CD4-positive, alpha-beta T cell treated with Interleukin-4 for 1 hour (primary cell): ENCODE measurements at places on chromosomes 1 and 21.

DNA sequence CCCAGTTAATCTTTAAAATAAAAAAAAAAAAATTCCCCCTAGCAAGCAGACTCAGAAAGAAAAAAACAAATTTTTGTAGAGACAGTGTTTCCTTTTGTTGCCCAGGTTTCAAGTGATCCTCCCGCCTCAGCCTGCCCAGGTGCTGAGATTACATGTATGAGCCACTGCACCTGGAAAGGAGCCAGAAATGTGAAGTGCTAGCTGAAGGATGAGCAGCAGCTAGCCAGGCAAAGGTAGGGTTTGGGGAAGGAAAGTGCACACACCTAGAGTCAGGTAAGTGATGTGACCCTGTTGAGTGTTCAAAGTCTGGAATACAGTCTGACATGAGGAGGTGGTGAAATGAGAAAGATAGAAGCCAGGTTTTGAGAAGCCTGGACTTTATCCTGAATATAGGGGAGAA lies 1.7 kb downstream of the AKR1A1 start:
- no peak for DNase-seq

GRCh38 chr1:223219318-223219635 lies 76.2 kb upstream of the TLR5 start:
- DNase-seq, result no peak

DNA sequence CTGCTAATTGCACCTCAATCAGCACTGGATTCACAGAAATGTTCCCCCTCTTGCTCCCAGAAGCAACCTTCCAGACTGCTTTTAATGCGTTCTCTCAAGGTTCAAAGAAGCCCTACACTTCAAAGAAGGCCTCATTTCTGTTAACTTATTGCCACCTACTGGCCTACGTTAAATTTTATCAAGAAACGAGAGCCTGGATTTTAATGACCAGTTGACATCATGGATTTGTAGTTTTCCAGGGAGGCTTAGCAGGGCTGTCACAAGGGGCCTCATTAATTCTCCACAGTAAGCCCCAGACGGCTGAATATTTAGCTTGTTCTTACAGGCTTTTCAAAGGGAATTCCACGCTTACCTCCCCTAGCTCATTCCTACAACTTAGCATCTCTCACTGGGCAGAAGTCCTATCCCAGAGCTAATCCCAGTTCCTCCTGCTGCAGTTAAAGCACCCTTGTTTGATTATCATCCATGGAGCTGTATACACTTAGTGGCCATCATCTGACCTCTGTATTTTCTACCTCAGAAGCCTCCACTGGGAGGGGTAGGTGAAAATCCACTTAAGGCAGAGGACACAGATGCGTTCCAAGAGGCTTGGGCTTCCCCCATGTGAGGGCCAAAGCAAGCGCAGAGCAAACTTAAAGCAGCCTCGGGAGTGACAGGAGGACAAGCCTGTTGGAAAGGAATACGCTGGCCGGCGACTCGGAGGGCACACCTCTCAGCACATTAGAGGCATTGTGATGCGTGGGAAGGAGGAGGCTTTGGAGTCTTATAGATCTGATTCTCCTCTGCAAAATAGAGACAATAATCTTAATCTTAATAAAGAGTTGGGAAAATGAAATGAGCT lies 32.2 kb upstream of the CYP4X1 start:
- DNase-seq, result no peak

- DNase-seq, result no peak
These were observed 31.2 kb downstream of the BATF3 start for GRCh38 chr1:212668477-212668876.

DNA sequence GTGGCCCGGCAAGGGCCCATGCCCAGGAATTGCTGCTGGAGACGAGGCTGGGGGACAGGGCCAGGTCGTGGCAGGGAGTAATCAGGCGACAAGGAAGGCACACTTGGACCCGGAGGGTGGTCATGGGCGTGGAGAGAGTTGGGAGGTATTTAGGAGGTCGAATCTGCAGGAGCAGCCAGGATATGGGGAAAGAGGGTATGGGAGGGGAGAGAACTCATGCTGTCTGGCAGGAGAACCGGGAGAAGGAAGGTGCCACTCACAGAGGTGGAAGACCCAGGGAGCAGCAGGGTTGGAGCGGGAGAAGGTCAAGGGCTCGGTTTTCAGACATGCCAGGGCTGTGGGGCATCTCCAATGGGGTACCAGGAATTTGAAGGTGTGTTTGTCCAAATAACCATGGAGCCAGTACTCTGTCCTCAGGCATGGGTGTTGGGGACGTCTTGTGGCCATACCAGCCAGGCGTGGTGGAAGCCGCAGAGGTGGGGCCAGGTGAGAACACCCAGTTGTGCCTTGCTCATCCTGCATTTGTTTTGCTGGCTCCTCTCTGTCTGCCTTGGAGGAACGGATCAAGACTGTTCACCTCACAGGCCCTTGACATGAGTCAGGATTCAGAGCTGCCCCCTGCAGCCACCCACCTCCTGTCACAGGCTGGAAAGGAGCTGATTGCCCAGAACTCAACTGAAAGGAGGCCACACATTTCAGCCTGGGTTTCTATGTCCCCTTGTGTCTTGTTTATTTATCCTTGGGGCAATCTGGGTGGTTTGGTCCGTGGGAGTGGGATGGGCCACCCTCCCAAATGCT lies 111.6 kb downstream of the SPSB1 start:
- DNase-seq, result no peak

DNA sequence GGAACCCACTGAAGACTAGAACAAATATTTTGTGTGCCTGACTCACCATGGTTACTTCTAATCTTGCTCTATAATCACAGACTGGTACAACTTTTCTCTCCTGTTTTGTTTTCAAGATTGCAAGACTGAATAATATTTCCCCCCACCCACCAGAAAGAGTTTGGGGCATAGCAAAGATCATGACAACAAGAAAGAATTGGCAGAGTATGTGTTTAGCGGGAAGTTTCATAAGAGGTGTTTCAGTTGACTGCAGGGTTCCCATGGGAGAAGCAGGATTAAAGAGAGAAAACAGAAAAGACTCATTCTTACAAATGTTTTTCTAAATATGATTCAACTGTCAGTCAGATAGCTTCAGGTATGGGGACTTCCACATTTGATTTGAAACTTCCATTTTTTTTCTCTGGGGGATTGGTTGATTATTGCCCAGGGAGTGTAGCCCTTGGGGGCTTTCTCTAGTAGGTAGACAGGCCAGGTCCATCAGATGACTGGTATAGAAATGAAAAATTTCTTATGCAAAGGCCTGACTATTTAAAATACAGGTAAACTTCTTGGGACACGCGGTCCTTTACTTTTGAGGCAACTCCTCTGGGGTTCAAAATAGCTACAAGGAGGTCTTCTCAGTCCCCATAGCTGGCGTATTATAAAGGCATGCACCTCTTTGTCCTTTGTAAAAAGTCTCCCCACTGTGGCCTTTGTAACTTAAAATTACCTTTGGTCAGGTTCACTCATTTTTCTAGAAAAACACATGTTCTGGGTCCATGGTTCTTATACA lies 13.9 kb downstream of the OR14I1 start:
- DNase-seq, result no peak

DNA sequence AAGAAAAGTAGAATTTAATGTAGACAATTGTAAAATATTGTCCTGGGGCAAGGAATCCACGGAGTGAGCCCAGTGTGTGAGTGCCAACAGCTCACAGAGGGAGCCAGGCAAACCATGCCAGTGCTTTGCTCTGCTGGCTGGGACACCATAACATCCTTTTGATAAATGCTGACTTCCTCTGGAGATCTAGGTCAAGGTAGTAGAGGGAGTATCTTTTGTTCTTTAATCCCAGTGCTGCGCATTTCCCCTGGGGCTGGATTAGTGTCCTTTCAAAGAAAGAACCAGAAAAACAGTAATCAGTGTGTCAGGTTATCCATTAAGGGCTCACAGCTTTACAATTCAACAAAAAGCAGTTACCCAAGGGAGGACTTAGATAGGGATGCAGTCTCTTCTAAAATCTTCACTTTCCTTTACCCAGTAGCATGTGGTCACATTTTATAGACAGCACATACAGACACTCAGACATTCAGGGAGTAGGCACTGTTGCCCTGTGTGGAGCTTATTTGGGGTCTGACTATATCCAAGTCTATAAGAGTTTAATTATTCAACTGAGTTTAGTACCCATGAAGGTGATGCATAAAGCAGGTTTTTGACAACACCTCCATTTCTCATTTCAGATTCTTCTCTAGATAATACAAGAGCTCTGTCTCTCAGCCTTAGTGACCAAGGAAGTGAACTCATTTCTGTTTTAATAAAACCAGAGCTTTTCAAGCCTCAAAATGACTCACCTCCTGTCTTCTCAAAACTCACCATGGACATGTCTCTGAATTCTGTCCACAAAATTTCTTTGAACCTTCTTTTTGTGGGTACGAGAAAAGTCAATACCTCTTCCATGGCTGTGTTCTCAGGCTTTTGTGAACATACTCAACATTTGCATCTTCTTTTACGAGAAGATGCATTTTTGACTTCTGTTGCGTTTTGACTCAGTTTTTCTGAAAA lies 215.3 kb downstream of the BRINP2 start:
- no peak for DNase-seq

DNA sequence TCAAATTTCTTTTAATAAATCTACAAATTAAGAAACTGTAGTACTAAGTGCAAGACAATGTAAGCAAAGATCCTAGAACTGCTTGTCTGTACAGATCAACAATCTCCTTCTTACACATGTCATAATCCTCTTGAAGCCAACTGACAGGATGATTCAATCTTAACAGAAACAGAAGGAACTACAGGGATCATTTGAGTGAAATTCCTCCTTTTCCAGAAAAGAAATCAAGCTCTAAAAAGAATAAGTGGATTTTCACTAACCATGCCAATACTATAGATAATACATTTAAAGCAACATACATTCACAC lies 53.2 kb downstream of the RAB3GAP2 start:
- DNase-seq, result no peak

DNA sequence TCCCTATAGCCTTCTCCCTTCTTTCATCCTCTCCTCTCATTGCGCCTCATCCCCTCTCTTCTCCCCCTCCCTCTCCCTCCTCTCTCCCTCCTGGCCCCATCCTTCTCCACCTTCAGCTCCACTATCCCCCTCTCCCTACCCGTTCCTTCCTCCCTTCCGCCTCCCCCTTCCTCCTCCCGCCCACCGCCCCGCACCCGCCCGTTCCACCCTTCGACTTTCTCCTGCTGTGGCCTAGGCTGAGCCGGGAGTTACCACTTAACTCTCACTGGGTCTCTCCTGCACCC lies 1.6 kb downstream of the NPR1 start:
- no peak for DNase-seq

GRCh38 chr1:29700491-29700890 lies 464.2 kb downstream of the PTPRU start:
- DNase-seq, result no peak

GRCh38 chr1:27394925-27395324 lies 2.5 kb downstream of the GPR3 start:
- no peak for DNase-seq

DNA sequence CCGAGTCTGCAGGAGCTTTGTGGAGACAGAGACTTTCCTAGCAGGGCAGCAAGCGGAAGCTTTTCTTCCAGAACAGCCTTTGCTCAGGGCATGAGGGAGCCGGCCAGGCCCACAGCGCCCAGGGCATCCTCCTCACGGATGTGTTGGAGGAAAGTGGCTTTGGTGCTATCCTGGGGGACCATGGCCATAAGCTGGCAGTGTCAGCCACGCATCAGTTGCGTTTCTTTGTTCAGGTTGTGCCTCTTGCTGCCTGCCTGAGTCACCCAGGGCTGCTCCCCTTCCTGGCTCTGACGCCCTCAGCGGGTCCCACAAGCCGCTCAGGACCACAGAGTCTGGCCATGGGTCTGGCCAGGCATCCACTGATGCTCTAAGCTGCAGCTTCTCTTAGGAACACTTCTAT lies 39.6 kb upstream of the PRSS38 start:
- DNase-seq, result no peak

GRCh38 chr21:16194788-16195537 lies 465.2 kb downstream of the USP25 start:
- no peak for DNase-seq

GRCh38 chr1:1461721-1462317 lies 9.7 kb upstream of the ATAD3B start:
- no peak for DNase-seq

- DNase-seq, result no peak
These were observed 2.8 kb downstream of the SRARP start for GRCh38 chr1:16006552-16007485.

DNA sequence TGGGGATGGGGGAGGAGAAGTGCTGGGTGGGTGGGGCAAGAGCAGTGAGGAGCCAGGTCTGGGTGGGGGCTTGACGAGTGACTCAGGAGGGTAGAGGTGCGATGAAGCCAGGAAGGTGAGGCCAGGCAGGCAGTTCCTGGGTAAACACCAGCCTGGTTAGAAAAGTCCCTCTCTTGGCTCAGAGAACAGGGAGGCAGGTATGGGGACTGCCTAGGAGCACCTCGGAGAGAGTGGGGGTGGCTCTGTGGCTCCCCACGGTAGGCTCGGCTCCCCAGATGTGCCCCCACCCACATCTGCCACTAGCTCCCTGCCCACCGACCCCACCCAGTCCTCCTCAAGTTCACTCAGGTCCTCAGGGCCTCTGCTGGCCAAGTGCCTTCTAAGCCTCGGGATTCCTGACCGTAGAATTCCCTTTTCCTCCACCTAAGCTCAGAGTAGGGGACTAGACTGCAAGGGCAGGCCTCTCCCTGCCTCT lies 1.2 kb downstream of the HSPG2 start:
- DNase-seq, result no peak

DNA sequence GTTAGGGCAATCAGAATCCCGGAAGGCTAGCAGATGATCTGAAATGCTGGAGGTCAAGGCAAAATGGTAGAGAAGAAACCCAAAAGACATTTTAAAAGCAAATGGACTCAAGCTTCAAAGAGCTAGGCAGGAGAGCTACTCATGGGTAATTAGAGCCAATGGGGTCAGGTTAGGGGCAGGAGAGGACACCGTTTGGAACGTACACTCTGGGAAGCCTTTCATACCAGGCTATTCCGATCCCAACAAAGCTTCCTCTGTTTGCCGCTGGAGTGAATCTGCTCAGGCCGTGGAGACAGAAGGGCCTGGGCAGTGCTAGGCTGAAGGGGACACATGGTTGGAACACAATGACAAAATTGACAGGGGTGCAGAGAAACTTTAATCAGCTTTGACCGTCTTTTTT lies 346.6 kb downstream of the RPS6KC1 start:
- DNase-seq, result no peak

- no peak for DNase-seq
These were observed 594.7 kb downstream of the ADGRL2 start for GRCh38 chr1:82395440-82395839.

GRCh38 chr21:34992736-34993398 lies 56.2 kb downstream of the RUNX1 start:
- DNase-seq, result no peak

- DNase-seq, result no peak
These were observed 40.9 kb downstream of the GALNT2 start for GRCh38 chr1:230107941-230108340.

DNA sequence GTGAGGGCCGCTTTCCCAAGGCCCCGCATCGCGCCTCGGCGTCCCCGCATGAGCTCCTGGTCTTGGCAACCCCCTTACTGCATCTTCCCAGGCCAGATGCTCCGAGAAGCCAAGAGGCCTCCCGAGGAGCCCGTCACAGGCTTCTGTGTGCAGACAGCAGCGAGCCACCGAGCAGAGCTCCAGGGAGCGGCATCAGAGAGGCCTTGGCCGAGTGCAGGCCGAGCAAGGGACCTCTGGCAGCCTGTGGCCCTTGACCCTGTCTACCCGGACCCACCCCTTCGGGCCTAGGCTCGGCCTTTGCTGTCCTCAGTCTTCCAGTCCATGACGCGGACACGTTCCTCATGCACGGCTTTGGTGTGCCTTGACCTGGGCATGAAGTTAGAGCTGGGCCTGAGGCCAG lies 63.5 kb downstream of the MORN1 start:
- DNase-seq, result no peak
